Ammon's horn (tissue), 1 donor: ENCODE measurements at places on chromosomes 2 and 18.
A peak's percentile ranks its signal among the peaks of the same experiment; 100 is the strongest.

DNA sequence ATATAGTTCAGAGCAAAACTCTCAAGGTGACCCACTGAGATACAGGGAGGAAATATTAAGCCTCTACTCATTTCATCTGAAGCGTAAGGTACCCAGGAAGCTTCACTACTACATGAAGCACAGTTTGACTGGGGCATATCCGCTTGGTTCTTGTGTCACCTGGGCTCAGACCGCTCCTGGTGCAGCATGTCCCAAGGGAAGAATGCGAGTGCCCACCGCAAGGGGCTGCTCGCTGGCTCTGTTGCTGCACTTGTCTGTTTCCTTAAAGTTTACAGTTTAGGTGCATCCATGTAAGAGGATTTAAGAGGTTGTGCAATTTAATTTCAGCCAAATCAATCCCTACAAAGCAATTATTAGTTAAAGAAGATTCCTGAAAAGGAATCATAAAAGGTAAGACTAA is 507.8 kb downstream of the FBXO15 start:
- no peak for DNase-seq

DNA sequence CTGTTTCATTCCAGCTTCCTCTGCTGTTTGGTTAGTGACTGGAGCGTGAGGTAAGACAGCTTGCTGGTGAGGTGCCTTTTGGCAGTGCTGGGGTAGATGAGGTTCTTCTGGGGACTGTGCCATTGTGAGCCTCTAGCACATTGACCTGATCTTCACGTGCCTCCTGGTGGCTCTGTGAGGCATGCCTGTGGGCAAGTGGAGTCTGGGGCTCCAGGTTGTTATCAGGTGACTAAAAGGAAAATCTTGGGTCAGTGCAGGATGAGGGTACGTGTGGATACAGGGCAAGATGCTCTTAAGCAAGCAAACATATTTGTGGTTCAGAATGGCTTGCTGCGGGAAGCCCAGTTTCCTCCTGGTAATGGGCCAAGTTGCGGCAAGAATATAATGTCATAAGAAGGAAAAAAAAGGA is 75.4 kb downstream of the FHOD3 start:
- no peak for DNase-seq

DNA sequence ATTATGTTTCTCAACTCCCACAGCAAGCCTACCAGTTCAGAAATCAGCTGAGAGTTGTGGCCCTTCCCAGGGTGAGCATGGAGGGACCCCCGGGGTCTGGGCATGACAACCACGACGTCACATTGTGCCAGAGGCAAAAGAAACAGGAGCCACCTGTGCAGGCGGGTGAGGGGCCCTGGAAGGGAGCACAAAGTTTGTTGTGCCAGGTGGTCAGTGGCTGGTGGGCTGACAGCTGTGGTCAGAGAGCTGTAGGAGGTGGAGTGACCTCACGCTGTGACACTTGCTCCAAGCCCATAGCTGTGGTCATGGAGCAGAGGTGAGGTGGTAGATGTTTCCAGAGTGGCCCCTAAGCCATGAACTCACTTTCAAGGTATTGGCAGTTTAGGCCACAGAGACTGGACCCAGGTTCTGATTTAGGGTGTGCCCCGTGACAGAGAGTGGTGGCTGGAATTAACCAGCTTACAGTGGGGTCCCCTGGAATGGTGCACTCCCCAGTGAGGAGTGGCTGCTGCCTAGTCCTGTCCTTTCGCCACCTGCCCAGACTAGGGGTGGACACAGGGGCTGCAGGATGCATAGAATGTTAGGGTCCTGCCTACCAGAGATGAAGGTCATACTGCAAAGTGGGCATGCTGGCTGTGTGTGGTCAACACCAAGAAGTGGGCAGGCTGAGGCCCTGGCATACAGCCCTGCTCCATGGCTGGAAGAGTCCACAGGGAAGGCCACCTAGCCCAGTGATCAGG is 136.4 kb downstream of the GLI2 start:
- DNase-seq: no peak

DNA sequence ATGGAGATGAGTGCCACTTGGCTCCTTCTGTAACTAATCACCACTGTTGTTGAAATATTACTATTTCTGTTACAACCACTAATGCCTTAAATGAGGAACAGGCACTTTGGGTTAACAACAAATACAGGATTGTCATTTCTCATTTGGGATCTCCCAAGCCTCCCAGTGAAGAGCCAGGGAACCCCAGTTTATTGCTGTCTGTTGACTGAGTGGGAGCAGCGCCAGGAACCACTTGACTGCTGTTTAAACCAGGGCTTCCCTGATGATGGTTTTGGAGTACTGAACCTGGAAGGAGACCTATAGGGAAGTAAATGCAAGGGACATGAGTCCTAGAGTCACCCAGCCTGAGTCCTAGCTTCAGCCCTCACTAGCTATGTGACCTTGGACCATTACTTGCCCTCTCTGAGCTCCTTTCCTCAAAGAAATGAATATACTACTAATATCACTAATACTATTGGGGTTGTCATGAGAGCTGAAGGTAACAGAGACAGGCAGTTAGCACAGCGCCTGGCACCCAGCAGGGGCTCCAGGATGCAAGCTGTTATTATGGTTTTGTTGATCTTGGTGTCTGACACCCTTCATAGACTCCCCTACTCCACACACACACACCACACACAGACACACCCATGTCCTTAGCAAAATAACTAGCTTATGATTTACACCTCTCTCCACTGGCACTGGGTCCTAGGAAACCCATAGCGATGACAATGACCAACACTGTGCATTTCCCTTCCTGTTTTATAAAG is 104.2 kb upstream of the FZD7 start:
- no peak for DNase-seq

DNA sequence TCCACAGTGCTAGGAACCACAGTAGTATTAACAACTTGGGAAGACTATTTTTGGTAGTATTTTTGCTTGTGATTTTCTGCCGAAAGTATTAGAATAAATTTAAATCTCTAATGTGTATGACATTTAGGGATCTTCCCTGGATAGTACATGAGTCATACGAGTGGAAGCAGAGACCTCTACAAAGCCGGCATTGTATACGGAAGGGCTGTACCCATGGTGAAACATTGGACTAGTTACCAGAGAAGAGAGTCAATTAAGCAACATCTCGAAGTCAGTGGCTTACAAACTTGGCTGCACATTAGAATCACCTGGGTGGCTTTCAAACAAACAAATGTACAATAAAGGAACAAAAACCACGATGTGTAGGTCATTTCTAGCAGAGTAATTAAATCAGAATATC is 1131.7 kb upstream of the LRRTM1 start:
- no peak for DNase-seq

DNA sequence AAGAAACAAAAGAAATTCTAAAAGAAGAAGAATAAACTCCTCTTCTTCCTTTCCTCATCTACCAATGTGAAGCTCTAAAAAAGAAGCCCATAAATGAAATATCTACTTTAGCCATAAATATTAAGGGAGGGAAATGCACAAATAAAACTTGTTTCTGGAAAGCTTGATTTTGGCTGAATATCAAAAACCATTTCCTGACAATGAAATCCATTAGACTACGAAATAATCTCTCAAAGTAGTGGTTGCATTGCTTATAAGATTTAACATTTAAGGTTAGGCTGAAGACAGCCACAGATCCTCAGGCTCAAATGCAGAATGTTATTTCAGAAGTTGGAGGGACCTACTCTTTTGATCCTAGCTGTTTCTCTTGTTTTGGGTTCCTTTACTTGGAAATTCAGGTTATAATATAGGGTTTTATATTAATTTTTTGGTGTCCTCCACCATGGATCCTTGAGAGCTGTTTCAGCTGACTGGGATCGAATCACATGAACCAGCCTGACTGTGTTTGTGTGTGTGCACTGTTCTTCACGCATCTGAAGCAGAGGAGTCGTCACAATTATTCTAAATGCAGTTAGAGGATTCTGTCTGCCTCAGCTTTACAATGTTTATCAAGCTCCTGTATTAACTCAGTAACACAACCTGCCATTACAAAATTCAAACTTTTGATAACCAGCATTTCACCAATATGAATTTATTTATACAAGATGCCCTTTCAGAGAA is 474.8 kb downstream of the ARHGAP15 start:
- DNase-seq: peak; percentile 36

- no peak for DNase-seq
These were observed 491.4 kb upstream of the CRIM1 start for GRCh38 chr2:35864141-35864540.

DNA sequence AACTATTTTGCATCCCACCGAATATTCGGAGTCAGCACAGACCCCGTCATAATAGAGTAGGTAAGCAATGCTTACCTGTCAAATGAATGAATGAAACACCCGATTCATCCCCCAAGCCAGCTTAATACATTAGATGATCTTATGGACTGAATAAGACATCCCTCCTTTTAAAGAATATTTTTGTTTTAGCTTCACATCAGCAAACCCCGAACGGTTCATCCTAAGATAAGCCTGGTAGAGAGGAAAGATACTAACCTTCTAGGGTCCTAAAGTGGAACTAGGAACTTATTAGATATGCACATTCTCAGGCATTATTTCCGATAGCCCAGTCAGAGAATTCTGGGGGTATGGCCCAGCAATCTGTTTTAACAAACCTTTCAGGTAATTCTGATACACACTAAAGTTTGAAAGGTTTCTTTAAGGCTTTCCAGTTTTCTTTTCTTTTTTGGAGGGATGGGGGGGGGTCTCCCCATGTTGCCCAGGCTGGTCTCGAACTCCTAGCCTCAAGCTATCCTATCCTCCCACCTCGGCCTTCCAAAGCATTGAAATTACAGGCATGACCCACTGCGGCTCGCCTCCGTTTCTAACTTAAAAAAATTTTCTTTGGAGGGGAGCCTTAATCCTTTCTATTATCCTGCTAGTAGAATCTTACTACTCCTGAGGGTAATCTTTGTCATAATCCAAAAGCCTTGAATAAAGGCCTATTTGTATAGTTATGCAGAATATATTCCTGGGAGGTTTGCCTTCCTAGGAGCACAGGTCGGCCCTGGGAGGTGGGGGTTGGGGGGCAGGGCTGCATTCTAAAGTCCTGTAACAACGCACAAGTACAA is 1.0 kb upstream of the ACTR3 start:
- no peak for DNase-seq

- no peak for DNase-seq
These were observed 97.9 kb upstream of the SOX11 start for GRCh38 chr2:5594249-5594695.

- DNase-seq: no peak
These were observed 8.0 kb downstream of the PCARE start for GRCh38 chr2:29066271-29066860.

DNA sequence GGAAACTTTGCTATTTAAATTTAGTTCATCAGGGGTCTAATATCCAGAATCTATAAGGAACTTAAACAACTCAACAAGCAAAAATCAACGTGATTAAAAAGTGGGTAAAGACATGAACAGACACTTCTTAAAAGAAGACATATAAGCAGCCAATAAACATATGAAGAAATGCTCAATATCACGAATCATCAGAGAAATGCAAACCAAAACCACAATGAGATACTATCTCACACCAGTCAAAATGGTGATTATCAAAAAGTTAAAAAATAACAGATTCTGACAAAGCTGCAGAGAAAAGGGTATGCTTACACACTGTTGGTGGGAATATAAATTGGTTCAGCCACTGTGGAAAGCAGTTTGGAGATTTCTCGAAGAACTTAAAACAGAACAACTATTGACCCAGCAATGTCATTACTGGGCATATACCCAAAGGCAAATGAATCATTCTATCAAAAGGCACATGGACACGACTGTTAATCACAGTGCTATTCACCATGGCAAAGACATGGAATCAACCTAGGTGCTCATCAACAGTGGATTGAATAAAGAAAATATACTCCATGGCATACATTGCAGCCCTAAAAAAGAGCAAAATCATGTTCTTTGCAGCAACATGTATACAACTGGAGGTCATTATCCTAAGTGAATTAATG is 189.9 kb downstream of the SLC4A10 start:
- DNase-seq: no peak

DNA sequence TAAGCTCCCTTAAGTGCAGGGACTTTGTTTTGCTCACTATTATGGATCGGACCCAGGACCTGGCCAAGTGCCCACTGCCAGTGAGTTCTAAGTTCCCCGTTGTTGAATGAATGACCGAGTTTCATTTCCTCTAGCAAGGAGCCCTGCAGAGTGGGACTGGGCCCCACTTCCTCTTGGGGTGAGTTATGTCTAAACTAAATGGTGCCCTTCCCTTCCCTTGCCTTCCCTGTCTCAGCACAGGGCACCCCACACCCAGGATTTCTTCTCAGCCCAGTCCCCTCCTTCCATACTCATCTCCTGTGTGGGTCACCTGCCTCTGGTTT is 195.3 kb upstream of the HS6ST1 start:
- DNase-seq: peak; percentile 66

DNA sequence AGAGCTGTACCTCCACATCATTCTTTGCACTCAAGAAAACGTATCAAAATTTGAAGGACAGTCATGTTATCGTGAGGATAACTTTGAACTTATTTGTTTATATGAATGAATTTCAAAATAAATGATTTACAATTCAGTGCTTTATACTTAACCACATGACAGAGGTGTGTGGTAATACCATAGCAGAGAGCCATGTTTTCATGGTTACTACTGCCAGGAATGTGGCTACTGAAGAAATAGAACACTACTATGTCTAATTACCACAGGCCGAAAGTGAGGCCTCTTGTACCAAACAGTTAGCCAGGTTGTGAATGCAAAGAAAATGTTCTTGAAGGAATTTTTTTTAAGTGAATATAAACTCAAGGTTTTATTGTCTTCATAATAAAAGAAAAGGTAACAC is 49.2 kb downstream of the AAK1 start:
- DNase-seq: no peak

DNA sequence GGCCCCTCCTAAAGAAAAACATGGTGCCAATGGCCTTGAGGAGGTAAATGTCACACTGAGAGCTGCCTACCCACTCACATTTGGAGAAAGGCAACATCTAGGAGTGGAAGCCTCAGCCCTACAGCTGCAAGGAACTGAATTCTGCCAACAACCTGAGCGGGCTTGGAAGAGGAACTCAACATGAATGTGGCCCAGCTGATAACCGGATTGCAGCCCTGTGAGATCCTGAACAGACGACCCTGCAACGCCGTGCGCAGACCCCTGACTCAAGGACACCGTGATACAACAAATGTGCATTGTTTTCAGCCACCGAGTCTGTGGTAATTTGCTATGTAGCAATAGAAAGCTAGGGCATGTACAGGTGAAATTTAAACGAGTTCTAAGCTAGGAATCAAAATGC is 99.4 kb downstream of the MYOM1 start:
- no peak for DNase-seq

- no peak for DNase-seq
These were observed 26.1 kb upstream of the C1D start for GRCh38 chr2:68088940-68089339.

GRCh38 chr2:25174192-25174861 is 5.9 kb upstream of the POMC start:
- DNase-seq: no peak
